Activated CD8-positive, alpha-beta T cell treated with anti-CD3 and anti-CD28 coated beads for 36 hours (primary cell): ENCODE measurements at places on chromosomes 6 and 20. TPM values are rescaled to one million over a fixed set of nuclear protein-coding genes. Genes with fewer than 3 reads are reported as not detected.

Gene TNFRSF6B
- not detected for total RNA-seq

GRCh38 chr6:2094642-2095041 lies 150.8 kb downstream of the GMDS start:
- no peaks in the 10 kb centered on the region for H3K4me1 ChIP-seq
- H3K36me3 ChIP-seq, result peaks cover 16% of the 10 kb centered on the region
- no peak overlapping the region for H3K4me3 ChIP-seq
- H3K27ac ChIP-seq, result no peak overlapping the region
- H3K27me3 ChIP-seq, result no peaks in the 10 kb centered on the region

GRCh38 chr6:21390532-21391213 lies 202.9 kb upstream of the SOX4 start:
- no peaks in the 10 kb centered on the region for H3K27me3 ChIP-seq
- H3K36me3 ChIP-seq, result no peaks in the 10 kb centered on the region
- H3K4me3 ChIP-seq, result no peak overlapping the region
- no peak for DNase-seq

DNA sequence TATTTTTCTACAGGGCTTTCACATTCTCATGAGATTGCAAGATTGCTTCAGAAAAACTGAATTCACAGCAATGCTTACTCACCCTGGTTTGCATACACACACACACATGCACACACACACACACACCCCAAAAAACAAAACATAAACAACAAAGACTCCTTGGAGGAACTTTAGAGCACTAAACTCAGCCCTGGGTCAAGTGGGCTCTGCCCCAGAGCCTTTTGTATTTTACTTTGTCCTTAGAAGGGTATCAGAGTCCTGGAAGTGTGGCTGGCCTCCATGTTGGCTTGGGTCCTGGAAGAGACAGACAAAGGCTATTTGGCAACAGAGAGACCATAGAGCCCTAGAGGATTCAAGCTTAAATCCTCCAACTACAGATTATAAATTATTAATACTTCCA lies 8.0 kb upstream of the CST9 start:
- H3K27me3 ChIP-seq, result peaks cover 8% of the 10 kb centered on the region
- H3K4me3 ChIP-seq, result no peak overlapping the region
- H3K36me3 ChIP-seq, result no peaks in the 10 kb centered on the region
- no peak for DNase-seq
- H3K27ac ChIP-seq, result no peak overlapping the region
- H3K4me1 ChIP-seq, result no peaks in the 10 kb centered on the region

- no peak overlapping the region for H3K4me3 ChIP-seq
- H3K27me3 ChIP-seq, result no peaks in the 10 kb centered on the region
- H3K27ac ChIP-seq, result no peak overlapping the region
- H3K4me1 ChIP-seq, result no peaks in the 10 kb centered on the region
- no peak for DNase-seq
These were observed 620.2 kb downstream of the QKI start for GRCh38 chr6:164034602-164035140.
